ENCODE measurements at places on chromosomes 5 and 9.

DNA sequence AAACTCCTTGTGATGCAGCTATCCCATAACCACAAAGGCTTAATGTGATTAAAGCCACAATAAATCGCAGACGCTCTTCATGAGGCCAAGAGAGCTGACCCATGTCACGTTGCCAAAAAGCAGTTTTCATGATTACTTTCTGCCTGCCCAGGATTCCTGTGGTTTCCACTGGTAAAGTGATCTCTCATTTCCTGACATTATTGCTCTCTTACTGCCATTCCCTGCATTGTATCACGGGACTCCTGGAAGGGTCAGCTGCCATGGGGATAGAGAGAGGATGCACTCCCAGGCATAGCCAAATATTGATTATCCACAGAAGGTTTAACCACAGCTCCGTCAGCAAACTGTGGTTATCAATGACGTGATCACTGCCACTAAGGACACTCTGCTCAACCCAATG, 103.8 kb upstream of the SLC1A3 start:
- DNase-seq: no peak

DNA sequence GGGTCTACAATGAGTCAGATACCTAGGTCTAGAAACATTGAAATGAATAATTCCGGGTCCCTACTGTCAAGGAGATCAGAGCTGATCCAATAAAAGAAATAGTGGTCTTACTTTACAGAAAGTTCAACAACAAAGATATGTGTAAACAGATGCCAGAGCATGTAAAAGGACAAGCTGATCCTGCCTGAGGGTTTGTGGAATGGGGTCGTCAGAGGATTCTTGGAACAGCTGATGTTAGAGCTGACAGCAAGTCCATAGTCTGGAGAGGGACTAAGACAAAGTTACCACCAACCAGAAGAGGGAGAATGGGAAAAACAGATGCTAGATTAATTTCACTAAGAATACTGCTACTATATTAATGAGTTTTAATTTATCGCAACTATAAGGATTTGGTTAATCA, 71.5 kb downstream of the FREM1 start:
- DNase-seq: no peak

- no peak for DNase-seq
These were observed 14.3 kb downstream of the ATPSCKMT start for GRCh38 chr5:10235350-10235749.

- no peak for DNase-seq
These were observed 18.1 kb downstream of the MAP1B start for GRCh38 chr5:72125271-72125940.

DNA sequence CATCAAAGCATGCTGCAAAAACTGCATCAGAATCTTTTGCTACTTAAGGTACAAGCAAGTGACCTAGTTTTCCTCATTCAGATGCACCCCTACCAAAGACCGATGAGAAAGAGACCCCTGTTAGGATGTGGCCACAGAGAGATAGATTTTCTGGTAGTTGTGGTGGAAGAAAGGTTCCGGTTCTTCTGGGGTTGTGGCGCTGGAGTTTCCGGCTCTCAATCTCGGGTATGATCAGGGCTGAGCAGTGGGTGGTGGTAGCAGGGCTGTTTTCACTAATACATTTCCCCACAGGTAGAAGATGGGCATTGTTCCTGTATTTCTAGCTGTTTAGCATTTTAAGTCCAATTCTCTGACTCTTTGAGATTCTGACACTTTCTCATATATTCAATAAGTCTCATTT, 58.4 kb downstream of the PCSK1 start:
- no peak for DNase-seq

DNA sequence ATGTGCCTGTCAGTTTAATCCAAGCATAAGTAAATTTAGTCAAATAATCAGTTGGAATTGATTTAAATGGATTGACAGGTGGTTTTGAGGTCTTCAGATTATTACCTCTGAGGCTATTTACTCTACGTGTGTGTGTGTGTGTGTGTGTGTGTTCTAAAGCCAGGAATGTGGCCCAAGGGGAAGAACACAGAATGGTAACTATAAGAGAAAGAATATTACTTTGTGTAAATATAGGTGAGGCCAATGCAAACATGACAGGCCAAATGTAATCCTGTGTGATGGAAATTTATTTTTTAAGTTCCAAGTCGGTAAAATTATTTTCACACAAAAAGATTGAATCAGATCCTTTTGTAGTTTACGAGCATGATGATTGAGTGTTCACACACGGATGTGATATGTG, 390.0 kb downstream of the PLK2 start:
- DNase-seq: no peak

DNA sequence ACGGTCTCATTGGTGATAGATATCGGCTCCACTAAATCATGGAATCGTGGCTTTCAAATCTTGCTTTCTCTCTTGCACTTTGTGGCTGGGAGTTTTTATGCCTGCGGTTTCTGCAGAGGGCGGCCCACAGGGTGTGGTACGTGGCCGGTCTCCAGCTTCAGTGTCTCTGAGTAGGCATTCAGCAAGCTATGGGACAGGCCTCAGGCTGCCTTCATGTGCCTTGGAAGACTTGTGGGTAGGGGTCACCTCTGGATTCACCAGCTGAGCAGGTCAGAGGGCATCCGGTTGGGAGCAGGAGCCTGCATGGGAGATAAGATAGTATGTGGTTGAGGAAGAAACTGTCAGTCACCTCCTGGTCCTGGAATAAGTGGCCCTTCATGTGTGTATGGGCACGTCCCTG, 47.7 kb downstream of the AMBP start:
- no peak for DNase-seq

- no peak for DNase-seq
These were observed 39.1 kb upstream of the RASGRF2 start for GRCh38 chr5:80921026-80921425.

- no peak for DNase-seq
These were observed 202.7 kb downstream of the RFK start for GRCh38 chr9:76191493-76191892.

GRCh38 chr9:93223260-93224180, 39.6 kb downstream of the WNK2 start:
- DNase-seq: no peak

DNA sequence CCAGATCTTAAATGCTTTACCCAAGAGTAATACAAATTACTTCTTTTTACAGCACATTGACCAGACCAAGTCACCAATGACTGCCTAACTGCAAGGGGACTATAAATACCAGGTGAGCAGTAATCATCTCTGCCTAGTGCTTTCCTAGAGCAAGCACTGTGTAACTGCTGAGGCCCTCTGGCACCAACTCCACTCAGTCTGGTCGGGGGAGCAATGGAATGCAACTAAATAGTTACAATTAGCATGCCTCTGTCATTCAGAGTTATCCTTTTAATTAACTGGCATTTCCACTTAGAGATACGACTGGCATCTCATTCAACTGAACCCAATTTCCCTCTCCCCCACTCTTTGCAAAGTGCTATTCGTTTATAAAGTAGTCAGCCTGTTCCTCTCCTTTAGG, 1309.1 kb upstream of the DMAC1 start:
- DNase-seq: no peak

GRCh38 chr9:90095682-90096081, 490.9 kb downstream of the GADD45G start:
- peak; percentile 43 for DNase-seq

GRCh38 chr5:81420039-81420667, 26.2 kb upstream of the ACOT12 start:
- no peak for DNase-seq

GRCh38 chr5:81805086-81805485, 54.2 kb upstream of the SSBP2 start:
- DNase-seq: no peak

DNA sequence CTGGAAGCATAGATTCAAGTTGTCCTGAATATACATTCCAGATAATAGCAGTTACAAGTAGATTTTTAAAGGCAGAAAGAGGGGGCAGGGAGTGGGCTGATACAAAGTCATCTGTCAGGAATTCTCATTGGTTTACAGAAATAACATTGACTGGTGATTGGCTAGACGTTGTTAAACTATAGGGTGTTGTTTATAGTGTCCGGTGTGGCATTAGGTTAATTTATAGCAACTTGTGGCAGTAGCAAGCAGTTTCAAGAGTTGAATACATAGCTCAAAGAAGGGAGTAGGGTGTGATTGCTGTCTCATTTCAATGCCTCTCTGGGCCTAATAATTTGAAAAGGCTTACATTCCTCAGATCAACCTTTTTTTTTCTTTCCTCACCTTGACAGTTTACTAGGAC, 10.7 kb upstream of the POC5 start:
- no peak for DNase-seq

- no peak for DNase-seq
These were observed 45.3 kb upstream of the CACNA1B start for GRCh38 chr9:137832191-137832700.

DNA sequence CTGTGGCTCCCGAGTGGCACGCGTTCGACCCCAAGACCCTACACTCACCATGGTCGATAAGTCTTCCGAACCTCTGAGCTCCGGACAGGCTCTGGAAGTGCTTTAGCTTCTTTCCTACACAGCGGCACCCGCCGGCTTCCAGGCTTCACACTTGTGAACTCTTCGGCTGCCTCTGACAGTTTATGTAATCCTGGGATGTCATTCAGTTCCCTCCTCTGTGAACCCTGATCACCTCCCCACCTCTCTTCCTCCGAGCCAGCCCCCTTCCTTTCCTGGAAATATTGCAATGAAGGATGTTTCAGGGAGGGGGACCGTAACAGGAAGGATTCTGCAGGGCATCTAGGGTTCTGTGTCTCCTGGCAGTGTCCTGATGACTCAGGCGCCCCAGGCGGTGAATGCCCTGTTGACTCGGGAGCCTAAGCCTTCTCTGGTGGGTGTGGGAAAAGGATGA, at the start of gene CD14:
CD14 (minus strand) TSS at position 155 of the 451 bp plus-strand sequence; CDS start at position 51, 104 bp downstream.
- DNase-seq: peak; percentile 57

GRCh38 chr5:151384106-151384505, 36.7 kb upstream of the SLC36A2 start:
- no peak for DNase-seq

- peak; percentile 21 for DNase-seq
These were observed 92.9 kb upstream of the GRHPR start for GRCh38 chr9:37329576-37329975.

- no peak for DNase-seq
These were observed 19.9 kb downstream of the SEMA4D start for GRCh38 chr9:89477811-89478630.

DNA sequence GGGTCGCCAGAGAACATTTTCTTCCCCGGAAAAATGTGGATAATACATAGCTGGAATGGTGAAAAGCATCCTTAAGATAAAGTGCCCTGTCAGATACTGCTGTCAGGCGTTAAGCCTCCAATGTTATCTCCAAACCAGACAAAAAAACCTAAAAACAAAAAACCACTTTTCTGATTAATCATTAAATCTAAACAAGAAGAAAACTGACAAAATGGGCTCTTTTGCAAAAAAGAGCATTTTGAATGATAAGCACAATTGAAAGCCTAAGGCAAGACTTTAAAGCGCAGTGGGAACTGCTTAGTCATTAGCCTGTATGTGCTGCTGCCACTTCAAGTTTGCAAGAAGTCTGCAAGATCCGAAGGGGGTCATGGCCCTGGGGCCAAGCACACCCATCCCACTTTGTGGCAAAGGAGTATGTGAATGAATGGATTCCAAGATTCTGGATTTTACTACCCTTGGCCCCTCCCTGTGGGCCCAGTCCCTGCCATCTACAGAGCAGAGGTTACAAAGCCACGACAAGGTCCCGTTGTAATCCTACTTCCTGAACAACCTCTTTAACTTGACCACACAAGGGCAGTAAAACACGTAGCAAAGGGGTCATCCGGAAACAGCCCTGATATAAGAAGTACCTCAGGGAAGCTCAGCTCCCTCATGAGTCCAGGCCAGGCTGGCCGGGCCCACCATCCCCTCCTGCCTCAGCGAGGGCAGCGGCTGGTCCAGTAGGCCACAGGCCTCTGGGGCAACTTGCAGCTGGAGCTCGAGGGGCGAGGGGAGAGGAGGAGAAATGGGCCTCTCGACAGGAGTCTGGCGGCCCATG, 29.7 kb downstream of the SHB start:
- peak; percentile 31 for DNase-seq

GRCh38 chr5:135993335-135993879, 35.4 kb upstream of the TGFBI start:
- DNase-seq: no peak

DNA sequence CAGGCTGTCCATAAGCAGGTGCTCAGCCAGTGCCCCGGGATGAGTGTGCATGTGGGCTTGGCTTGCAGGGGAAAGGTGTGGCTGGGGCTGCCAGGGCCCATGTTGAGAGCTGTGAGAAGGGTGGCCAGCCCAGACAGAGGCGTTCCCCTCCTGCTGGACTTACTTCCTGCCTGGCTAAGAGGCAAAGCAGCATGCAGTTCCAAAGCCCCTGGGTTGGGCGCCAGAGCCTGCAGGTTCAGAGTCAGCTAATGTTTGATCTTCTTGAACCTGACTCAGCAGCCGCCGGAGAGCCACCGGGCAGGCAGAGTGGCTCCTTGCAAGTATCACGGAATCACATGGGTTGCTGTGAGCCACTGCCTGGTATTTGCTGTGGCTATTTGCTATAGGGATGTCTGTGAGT, 168.4 kb upstream of the MAP1B start:
- peak; percentile 71 for DNase-seq

DNA sequence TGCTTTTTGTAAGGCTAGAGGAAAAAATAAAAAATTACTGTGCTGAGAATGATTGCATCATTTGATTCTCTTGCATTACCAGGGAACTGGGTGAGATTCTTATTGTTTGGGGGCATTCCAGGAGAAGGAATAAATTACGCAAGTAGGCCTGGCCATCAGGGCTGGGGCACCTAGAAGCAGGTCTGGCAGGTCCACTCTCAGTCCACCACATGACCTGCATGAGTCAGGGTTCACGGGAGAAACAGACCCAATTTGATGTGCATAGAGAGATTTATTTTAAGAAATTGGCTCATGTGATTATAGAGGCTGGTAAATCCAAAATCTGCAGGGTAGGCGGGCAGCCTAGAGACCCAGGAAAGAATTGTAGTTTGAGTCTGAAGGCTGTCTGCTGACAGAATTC, 59.6 kb downstream of the ZNF622 start:
- DNase-seq: no peak

GRCh38 chr5:97874491-97874890, 691.4 kb upstream of the RIOK2 start:
- DNase-seq: no peak

DNA sequence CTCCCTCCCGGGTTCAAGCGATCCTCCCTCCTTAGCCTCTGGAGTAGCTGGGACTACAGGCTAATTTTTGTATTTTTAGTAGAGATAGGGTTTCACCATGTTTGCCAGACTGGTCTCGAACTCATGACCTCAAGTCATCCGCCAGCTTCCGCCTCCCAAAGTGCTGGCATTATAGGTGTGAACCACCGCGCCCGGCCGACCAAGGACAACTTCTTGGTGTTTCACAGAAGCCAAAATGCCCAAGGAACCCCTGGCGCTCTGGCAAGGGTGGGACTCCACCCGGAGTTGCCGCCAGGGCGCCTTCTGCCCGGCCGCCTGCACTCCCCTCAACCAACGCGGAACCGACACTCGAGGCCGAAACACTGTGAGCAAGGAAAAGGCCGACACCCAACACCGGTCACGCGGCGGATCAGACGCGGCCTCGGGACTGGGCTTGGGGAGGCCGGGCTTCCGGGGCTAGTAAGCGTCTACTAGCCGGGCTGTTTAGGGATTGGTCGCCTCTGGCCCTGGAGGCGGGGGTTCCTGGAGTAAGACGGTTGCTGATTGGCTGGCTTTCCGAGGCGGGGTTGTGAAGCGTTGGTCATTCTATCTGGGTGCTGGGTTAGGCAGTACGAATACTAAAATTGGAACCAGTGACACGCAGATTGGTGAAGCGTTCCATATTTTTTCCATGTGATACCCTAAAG, 7.7 kb upstream of the CFAP157 start:
- DNase-seq: peak; percentile 62

- DNase-seq: no peak
These were observed 14.2 kb downstream of the FAXDC2 start for GRCh38 chr5:154836225-154836624.

GRCh38 chr5:149415066-149415967, 36.2 kb upstream of the IL17B start:
- DNase-seq: no peak

- DNase-seq: no peak
These were observed 96.8 kb downstream of the CAMK4 start for GRCh38 chr5:111320953-111321352.
